ENCODE measurements at places on chromosomes 5 and 9. TPM values are rescaled to one million over a fixed set of nuclear protein-coding genes. Genes with fewer than 3 reads are reported as not detected.

Gene PNPLA7
- 0.61 TPM for total RNA-seq

Gene PLCXD3
- total RNA-seq: 0.33 TPM

Gene POLK
- 11.6 TPM for total RNA-seq

Gene PCDHB9
- 0.03 TPM for total RNA-seq

Gene NUTM2G
- not detected for total RNA-seq

Gene C5orf58
- not detected for total RNA-seq

Gene TAL2
- total RNA-seq: 0.32 TPM

Gene SEMA6A
- 0.18 TPM for total RNA-seq

Gene SPATA9
- not detected for total RNA-seq

Gene CCDC187
- total RNA-seq: 0.03 TPM

Gene ADGRD2
- total RNA-seq: not detected

Gene FAM221B
- total RNA-seq: not detected

Gene PCDHGA2
- 0.47 TPM for total RNA-seq

Gene PGM5
- total RNA-seq: not detected

Gene GRXCR2
- not detected for total RNA-seq

Gene RNF44
- total RNA-seq: 32.0 TPM

Gene PSD2
- not detected for total RNA-seq
